Heart right ventricle (tissue), 16 donors: ENCODE measurements at places on chromosomes 5 and 9. TPM values are rescaled to one million over a fixed set of nuclear protein-coding genes. Genes with fewer than 3 reads are reported as not detected.

DNA sequence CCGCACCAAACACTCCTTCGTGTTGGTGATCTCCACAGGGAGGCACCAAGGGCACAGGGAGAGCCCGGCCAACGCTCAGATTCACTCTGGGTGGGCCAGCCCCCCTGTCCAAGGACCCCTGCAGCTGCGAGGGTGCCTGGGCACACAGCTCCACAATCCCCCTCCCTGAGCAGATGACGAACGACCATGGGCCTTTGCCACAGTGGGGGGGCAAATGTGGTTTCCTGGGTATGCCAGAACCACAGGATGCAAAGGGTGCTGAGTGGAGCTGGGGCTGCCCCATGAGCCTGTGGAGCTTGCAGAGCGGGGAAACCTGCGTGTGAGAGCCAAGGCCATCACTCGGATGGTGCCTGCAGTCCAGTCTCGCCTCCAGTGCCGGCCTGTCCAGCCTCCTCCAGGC, 31.0 kb downstream of the LPCAT1 start:
- DNase-seq, result no peak

DNA sequence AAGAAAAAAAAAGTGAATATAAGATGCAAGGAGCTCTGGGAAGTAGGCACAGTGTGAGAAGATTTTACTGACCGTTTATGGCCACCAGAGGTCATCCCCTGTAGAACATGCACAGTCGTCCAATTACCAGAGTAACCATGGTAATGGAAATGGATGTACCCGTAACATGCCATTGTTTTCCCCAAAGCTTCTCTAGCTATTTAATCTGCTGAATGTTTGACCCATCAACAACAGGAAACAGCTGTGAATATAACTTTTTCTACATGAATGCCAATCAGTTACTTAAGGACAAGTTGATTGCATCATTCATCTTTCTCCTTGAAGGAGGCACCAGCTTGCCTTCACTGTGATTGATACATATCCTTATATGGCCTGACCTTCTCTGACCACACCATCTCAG, 1967.0 kb upstream of the CDH9 start:
- no peak for DNase-seq

GRCh38 chr5:115709585-115709984, 83.7 kb upstream of the TMED7 start:
- no peak for DNase-seq

GRCh38 chr5:157613385-157614245, 38.0 kb upstream of the ADAM19 start:
- DNase-seq, result no peak

GRCh38 chr5:133347039-133347438, 265.3 kb downstream of the FSTL4 start:
- DNase-seq, result no peak

GRCh38 chr5:169416583-169417196, 115.8 kb upstream of the SLIT3 start:
- peak; percentile 70 for DNase-seq

DNA sequence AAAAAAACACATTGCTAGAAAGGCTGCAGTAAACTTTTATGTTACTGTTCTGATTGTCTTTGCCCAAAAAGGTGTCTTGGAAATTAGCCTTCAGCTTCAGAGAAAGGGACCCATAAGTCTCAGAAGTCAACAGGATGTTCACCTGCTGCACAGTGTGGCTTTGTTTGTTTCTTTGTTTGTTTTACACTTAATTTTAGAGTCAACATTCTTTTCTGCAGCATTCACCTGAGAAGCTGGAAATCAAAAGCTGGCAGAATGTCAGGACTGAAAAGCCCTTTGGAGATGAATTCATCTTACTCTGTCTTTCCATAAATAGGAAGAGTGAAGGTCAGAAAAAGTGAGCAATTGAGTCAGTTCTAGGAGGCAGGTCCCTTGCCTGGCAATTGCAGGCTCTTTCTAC, 170.0 kb downstream of the PAPPA start:
- no peak for DNase-seq

DNA sequence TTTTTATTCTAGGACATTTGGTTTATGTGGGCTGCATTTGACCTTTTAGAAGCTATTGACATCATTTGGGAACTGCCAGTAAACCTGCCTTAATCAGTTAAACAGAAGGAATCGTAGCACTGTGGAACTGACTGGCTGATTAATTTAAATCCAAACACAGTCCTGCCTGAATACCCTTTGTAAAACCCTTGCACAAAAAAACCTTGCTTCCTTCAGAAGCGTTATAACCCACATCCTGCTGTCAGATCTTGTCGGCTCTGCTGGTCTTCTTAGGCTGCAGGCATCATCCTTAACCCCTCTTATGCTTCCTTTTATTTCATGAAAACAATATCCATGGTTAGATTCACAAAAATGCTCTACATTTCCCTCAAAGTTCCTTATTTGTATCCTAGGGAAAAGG, 46.3 kb downstream of the PAM start:
- DNase-seq, result no peak

- no peak for DNase-seq
These were observed 14.3 kb downstream of the SNX30 start for GRCh38 chr9:112764837-112765236.

DNA sequence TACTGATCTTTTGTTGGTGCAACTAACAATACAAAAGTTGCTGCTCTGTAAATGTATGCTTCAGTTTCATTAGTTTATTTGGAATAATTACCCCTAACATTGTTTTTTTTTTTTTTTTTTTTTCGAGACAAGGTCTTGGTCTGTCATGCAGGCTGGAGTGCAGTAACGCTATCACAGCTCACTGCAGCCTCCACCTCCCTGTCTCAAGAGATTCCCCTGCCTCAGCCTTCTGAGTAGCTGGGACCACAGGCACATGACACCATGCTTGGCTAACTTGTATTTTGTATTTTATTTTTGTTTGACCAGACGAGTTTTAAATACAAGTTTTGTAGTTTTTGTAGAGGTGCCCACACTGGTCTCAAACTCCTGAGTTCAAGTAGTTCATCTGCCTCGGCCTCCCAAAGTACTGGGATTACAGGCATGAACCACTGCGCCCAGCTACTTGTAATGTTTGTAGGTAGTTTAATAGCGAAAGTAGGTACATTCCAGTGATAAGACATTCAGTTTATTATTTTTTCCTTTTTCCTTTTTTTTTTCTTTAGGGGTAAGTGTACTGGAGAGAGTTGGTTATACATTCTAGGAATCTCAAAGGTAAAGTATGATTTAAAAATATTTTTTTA, 6.9 kb downstream of the GAPVD1 start:
- no peak for DNase-seq

DNA sequence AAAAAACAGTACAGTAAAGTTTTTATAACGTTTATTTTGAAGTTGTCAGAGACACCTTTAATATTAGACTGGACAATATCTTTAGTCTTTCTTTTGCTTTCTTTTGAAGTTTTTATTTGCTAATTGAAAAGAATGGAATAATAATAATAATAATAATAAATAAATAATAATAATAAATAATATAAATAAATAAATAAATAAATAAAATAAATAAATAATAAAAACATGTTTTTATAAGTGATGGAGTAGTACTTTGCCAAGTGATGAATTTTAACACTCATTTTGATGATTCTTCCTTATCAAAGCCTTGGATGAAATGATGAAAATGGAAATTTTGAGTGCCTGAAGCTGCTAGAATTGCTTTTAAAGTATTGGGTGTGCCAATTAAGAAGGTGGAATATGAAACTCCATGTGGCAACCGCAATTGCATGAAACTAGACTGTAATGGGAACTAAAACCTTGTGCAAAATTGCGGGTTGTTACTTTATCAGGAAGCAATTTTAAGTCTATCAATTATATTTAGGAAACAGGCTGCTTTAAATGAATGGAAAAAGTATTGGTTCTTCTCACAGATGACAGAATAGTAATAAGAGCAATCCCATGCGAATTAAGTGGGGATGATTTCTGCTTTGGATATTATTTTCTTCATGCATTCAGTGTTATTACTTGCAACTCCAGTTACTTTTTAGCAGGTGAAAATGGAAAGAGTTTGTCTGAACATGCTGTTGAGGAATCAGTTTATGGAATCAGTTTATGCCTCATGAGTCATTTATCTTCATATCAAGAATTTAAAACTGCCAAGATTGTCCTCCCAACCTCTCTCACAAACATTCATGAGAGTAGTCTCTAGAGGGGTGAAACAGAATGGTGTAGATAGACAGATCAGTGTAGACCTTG, 4.6 kb downstream of the ANXA1 start:
- DNase-seq, result no peak

GRCh38 chr5:42874621-42875198, 63.0 kb upstream of the SELENOP start:
- no peak for DNase-seq

ZNF367 gene
- polyA plus RNA-seq, result 1.2 TPM

CAVIN4 gene
- polyA plus RNA-seq, result 15.2 TPM

SIL1 gene
- 74.3 TPM for polyA plus RNA-seq

MCTP1 gene
- polyA plus RNA-seq, result 1.3 TPM

SLC6A3 gene
- not detected for polyA plus RNA-seq
